Epithelial cell of proximal tubule (primary cell): ENCODE measurements at places on chromosomes 1 and 21. TPM values are rescaled to one million over a fixed set of nuclear protein-coding genes. Genes with fewer than 3 reads are reported as not detected.

Gene C1orf210
- total RNA-seq: 0.29 and 2.5 TPM in 2 replicates

Gene SH2D1B
- total RNA-seq: 0.07 and 0.23 TPM in 2 replicates

Gene DNAJC6
- total RNA-seq: 6.9 and 14.3 TPM in 2 replicates

Gene MYCL
- 1.2 and 2.6 TPM in 2 replicates for total RNA-seq

Gene TMEM52
- 0.75 and 5.6 TPM in 2 replicates for total RNA-seq

Gene EXOC8
- total RNA-seq: 6.7 and 8.1 TPM in 2 replicates

Gene RGS8
- total RNA-seq: not detected in 2 replicates

Gene NUP210L
- not detected in 2 replicates for total RNA-seq

Gene PRPF38B
- 11.2 and 13.7 TPM in 2 replicates for total RNA-seq

Gene TDRD5
- total RNA-seq: 0.06 and 0.43 TPM in 2 replicates

Gene OLIG2
- total RNA-seq: not detected in 2 replicates

Gene SPRR2G
- not detected in 2 replicates for total RNA-seq

Gene COL6A2
- total RNA-seq: 71.5 and 138 TPM in 2 replicates

Gene CXADR
- 21.1 and 22.1 TPM in 2 replicates for total RNA-seq

Gene MYOC
- total RNA-seq: not detected in 2 replicates

Gene MX2
- 0.07 and 0.12 TPM in 2 replicates for total RNA-seq

Gene MROH9
- not detected in 2 replicates for total RNA-seq

Gene NR0B2
- not detected in 2 replicates for total RNA-seq

Gene CFHR5
- not detected in 2 replicates for total RNA-seq

Gene LCE1C
- total RNA-seq: not detected in 2 replicates

Gene ANGPTL1
- total RNA-seq: not detected in 2 replicates

Gene CD2
- total RNA-seq: not detected in 2 replicates

Gene NSL1
- 31.2 and 52.6 TPM in 2 replicates for total RNA-seq

Gene DYNLT5
- not detected in 2 replicates for total RNA-seq

Gene SHE
- total RNA-seq: under 0.01 TPM in 1 of 2 replicates, not detected in the other

Gene FTCD
- total RNA-seq: not detected in 2 replicates

Gene SELENBP1
- 2.7 and 5.9 TPM in 2 replicates for total RNA-seq

Gene CLIC4
- 143 and 148 TPM in 2 replicates for total RNA-seq

Gene LCE2A
- total RNA-seq: not detected in 2 replicates
